ENCODE measurements at places on chromosomes 3 and 15.

DNA sequence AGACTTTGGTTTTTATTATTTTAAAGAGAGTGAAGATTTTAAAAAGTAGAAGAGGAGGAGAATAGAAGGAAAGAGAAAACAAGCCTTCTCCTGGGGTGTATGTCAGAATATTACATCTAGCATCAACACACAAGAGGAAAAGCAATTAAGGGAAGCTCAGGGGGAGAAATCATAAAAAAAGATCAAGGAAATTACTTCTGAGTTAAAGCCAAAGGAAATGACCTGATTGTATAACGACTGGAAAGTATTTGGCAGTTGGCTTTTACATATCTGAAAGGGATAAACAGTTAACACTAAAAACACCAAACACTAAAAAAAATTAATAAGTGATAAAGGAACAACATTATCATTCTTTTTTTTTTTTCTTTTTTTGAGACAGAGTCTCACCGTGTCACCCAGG, 58.4 kb downstream of the CPNE4 start:
- DNase-seq, result no peak

- DNase-seq, result no peak
Observed at GRCh38 chr3:123386477-123387040, 62.3 kb downstream of the ADCY5 start.

DNA sequence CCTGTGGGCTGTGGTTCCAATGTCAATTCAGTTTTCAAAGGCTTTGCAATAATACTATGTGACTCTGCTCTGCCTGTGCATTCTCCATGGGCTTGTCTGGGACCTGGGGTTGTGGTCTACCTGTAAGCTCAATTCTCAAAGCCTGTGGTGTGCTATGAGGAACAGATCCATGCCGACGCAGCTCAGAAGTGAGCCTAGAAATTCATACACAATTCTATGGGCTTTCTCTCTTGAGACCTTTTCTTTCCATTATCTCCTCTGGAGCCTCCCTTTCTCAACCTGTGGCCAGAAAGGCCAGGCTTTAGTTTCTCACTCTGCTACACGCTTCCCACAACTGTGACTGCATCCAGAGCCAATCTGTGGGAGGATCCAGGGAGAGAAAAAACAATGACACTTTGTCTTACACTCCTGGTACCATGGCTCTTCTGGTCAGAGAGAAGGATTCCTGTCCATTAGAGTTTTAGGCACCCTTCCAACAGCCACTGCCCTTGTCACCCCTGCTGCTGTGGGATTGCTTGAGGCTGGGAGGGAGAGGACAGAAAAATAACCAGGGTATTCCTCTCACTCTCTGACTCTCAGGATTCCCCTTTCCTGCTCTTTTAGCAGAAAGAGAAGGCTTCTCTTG, 34.1 kb upstream of the KLF13 start:
- no peak for DNase-seq

DNA sequence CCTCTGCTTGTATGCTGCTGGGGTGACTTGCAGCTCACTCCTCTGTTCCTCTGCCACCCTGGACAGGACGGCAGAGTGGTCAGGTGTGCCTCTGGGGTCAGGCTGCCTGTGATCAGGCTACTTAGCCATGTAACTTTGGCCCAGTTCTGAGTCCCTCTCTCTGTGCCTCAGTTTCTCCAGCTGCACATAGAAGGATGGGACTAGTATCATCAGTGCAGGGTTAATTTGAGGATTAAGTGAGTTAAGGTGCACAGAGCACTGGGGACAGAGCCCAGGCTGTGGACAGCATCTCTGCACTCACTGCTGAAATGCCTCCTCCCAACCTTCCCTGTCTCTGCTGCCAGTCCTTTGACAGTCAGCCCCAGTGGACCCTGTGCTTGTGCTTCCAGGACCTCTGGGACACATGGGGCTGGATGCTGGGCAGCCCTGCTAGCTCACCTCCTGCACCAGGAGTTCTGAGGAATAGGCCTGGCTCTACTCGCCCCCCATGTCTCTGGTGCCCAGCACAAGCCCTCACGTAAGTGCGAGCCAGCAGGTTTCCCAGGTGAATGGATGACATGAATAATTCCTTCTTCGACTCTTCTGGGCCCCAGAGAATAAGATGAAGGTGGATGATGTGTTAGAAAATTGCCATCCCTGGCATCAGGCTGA, 19.3 kb upstream of the PRR23E start:
- no peak for DNase-seq

DNA sequence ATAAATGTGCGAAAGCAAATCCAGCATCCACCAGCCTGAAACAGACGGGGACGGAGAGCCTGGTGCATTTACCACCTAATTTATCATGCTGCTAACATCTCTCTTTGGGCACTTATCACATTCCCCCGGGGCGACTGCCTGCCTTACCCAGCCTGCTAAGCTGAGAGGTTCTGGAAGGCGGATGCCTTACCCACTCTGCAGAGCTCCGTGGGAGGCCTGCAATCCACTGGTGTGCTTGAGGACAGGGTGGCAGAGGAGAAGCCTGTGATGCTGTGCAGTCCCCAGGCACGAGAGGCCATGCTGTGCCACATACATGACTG, 25.5 kb downstream of the MGLL start:
- no peak for DNase-seq

DNA sequence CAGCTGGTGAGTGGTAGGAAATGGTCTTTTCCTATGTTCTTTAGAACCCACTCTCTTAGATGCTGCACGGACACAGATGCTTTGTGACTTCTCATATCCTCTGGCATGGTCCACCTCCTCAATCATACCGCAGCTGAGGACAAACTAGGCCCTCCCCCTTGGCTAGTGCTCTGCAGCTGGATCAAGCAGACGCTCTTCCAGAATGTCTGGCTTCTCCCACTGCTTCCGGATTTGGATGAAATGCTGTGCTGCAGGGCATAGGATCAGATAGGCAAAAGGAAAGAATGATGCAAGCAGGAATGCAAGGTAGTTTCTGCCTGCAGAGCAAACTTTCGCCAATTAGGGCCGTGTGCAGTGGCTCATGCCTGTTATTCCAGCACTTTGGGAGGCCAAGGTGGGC, 75.7 kb upstream of the SLC4A7 start:
- DNase-seq, result no peak

DNA sequence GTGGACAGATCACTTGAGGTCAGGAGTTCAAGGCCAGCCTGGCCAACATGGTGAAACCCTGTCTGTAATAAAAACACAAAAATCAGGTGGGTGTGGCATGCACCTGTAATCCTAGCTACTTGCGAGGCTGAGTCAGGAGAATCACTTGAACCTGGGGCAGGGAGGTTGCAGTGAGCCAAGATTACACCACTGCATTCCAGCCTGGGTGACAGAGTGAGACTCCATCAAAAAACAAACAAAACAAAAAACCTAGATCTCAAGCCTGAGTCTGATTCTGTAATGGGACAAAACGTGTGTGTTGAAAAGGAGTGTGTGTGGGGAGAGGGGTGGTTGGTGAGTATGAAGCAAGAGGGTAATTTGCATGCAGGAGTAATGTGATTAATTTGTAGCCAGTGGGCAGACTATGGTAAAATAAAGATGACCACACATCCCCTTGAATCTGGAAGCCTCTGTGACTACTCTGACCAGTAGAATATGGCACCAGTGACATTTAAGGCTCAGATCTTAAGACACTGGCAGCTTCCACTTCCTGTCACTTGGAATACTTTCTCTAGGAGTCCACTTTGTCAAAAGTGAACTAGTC, 18.4 kb upstream of the OPA1 start:
- DNase-seq, result no peak

DNA sequence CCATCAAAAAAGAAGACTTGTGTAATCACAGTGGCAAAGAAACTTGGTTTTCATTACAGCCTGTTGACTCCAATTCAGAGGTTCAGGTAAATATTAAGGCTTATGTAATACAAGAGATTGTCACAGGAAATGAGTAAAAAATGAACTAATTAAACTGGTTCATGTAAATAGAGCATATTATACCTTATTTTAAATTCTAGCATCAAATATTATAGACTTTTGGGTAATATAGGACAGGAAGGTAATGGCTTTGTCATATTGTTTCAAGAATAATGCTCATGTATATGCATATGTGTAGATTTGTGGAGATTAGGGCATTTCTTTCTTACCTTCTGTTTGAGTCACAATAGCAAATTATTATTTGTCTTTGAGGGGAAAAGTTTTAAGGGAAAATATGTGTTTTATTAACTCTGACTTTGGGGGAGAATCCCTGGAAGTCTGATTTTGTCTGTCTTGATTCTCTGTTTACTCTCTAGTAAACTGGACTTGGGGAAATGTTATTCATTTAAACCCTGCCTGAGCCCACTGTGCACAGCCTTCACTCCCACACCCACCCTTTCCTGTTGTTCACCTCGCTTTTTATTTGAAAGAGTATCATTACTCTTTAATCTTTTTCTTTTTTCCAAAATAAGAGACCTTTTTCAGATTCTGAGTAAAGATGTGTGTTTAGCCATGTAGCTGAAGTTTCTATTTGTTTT, 43.0 kb downstream of the RASA2 start:
- no peak for DNase-seq

GRCh38 chr3:4528819-4529600, 35.9 kb downstream of the ITPR1 start:
- DNase-seq, result no peak

GRCh38 chr15:47326410-47327333, 390.6 kb upstream of the SEMA6D start:
- no peak for DNase-seq

DNA sequence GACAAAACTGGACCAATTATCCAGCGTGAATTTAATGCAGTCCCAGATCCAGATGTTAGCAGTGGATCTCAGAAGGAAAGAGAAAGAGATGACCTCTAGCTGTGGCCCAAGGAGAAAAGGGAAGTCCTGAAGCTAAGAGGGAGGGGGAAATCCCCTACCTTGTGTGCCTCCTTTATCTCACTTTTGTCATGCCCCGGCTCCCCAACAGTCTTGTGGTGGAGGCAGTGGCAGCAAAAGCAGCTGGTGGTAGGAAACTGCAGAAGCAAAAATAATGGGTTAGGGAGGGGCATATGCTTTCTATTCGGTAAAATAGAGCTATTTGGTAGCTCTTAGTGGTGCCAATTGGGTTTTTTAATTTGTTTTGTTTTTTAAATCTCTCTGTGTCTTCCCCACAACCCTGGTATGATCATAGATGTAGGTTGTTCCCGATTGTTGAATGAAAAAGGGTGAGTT, 56.5 kb downstream of the MCTP2 start:
- peak; percentile 76 for DNase-seq

- DNase-seq, result no peak
Observed at GRCh38 chr15:46786590-46787285, 930.6 kb upstream of the SEMA6D start.

DNA sequence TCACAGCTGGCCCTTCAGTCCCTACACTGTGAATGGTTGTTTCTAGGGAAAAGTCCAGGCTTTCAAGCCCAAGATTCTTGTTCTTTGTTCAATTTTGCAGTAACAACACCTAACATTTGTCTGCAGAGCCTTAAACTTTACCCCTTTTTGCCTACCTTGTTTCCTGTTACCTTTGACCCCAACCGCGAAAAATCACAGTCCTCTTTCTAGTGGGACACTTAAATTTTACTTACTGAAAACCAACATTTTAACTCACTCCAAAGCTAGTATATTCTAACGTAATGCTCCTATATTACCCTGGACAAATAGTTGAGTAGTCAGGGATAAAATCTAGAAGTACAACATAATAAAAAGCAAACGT, 649 bp upstream of the PIK3CB start:
- no peak for DNase-seq

DNA sequence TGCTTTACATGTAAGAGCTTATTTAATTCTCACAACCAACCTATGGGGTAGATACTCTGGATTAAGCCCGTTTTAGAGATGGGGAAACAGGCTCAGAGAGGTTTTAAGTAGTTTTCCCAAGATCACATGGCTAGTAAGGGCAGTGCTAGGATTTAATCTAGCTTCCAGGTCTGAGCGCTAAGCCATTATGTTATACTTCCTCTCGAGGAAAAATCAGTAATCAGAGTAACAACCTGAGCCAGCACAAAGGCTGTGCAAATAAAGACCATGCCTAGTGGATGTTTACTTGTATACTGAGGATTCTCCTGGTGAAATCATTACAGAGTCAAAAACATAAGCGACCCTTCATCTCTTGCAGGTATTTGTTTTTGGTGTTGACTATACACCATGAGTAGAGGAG, 9.0 kb downstream of the FSTL1 start:
- DNase-seq, result no peak

- DNase-seq, result no peak
Observed at GRCh38 chr3:180678231-180678630, 1.1 kb downstream of the CCDC39 start.

GRCh38 chr3:177102553-177102952, 94.7 kb downstream of the TBL1XR1 start:
- no peak for DNase-seq

GRCh38 chr15:80527961-80528360, 123.8 kb downstream of the ARNT2 start:
- no peak for DNase-seq

GRCh38 chr3:15591928-15592327, 9.4 kb downstream of the HACL1 start:
- no peak for DNase-seq

- no peak for DNase-seq
Observed at GRCh38 chr3:37660782-37661181, 200.9 kb upstream of the CTDSPL start.

DNA sequence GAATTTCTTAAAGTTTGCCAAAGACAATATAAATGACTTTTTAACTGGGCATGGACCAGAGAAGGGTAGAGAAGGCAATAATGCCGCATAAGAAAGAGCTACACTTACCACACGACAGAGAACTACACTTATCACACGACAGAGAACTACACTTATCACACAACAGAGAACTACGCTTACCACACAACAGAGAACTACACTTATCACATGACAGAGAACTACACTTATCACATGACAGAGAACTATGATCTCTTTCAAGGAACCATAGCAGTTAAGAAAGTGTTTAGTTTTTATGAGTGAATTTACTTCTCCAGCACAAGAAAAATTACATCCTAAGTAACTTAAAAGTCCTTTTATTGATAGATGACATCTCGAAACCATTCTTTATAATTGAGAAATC, 32.0 kb downstream of the DCUN1D1 start:
- no peak for DNase-seq

GRCh38 chr15:78393137-78393536, 44.9 kb upstream of the IREB2 start:
- no peak for DNase-seq

DNA sequence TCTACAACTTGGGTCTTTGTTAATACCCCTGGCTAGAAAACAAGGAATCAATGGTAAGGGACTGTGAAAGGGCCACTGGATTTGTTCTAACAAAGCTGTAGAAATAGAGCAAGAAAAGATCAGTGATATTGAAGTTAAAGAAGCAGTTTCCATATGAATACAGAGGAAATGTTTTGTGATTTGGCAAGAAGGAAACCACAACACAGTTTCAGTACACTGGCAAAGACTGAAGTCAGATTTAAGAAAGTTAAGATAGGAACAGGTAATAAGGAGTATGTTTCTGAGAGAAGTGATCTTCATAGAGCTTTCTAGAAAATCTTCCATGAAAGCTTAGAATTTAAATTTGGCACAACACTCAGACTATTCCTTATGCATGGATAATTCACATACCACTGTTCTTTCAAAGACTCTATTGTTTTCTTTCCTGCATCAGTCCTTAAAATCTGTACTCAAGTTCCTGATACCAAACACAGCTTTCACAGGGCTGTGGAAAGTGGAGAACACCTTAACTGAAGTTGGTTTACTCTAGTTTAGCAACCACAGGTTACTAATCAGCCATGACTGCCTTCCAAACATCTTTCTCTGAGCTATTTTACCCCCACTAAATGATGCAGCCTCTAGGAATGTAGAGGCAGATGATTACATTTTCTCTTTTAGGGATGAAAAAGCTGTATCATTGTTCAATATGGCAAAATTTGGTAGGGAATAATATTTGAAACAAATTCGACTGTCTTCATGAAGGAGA, 32.4 kb upstream of the ALCAM start:
- peak; percentile 39 for DNase-seq

GRCh38 chr3:172586436-172586835, 63.2 kb upstream of the TNFSF10 start:
- DNase-seq, result peak; percentile 57

GRCh38 chr15:70264014-70264582, 166.4 kb upstream of the TLE3 start:
- no peak for DNase-seq

Measured in activated CD4-positive, alpha-beta T cell treated with anti-CD3 and anti-CD28 coated beads, Interleukin-2, Interleukin-6, amounts not matched to agents 100 ng/mL and 50 ng/mL, durations not matched to agents 16 hours and 8 hours (primary cell).